ENCODE measurements at places on chromosomes 7 and 10.

DNA sequence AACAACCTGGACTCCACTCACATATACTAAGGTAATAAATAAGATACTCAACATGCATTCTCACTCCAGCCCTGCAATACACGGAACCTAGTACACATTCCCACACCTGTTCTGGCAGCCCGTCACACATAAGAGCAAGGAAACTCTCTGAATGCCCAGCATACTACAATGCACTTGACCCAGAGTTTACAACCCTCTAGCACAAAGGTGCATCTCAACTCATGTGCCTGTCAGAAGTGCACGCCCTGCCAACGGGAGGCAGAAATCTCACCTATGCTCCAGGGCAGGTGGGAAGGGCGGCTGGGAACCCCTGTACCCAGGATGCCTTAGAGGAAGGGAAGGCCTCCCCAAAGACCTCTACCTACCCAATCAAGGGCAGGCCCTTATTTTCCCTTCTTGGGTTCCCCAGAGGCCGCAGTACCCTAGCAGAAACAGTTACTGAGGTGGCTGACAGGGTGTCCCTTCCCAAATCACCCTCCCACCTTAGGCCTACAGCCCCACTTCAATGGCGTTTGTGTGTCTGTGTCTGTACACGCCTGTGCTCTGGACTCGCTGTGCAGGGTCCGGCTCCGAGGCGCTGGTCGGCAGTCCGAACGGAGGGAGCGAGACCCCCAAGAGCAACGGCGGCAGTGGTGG lies 2.0 kb downstream of the EVX1 start:
- DNase-seq: no peak

DNA sequence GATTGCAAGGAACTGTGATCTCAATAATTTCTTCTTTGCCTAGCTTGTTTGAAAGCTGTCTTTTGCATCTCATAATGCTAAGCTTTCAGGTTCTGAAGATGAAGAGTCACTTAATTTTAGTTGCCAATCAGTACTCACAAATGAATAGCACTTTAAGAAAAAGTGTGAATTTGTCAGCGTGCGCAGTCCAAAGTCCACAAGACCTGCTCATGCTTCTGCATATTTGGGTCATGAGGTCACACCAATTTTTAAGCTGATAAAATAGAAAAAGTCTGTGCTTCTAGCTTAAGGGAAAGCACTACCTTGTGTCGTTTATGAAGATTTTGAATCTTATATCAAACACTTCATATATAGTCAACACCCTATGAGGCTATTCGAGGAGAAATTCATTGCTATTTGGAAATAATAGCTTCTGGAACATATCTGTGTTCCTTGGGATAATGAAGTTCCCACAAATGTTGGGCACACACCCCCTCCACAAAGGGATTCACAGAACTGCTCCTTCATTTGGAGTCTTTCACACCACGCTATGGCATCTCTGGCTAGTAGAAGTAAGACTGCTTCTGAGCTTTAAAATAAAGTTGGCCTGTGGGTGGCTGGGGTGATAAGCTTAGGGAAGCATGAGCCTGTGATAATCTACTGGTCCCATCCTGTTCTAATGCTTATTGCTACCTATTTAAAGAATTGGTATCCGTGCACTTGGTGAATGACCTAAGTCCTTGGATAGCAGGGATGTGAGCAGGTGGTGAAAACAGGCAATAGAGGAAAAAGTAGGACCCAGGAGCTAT lies 33.3 kb downstream of the A1CF start:
- DNase-seq: no peak

- no peak for DNase-seq
These were observed 629.3 kb upstream of the LRRN3 start for GRCh38 chr7:110461621-110462020.

- no peak for DNase-seq
These were observed 24.9 kb upstream of the SFRP5 start for GRCh38 chr10:97796651-97797050.

GRCh38 chr7:105924945-105925344 lies 38.1 kb upstream of the CDHR3 start:
- DNase-seq: no peak

DNA sequence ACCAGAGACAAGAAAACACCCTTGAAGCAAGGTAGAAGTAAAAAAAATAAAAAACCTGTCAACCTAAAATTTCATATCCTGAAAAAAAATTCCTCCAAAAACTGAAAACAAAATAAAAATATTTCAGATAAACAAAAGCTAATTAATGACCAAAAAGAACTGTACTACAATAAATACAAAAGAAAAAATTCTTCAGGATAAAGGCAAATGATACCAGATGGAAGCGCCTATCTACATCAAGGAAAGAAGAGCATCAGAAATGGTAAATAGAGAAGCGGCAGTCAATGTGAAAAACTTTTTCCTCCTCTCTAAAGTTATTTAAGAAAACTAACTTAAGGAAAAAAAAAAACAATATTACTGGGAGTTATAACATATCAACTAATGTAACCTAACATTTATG lies 79.8 kb downstream of the RSU1 start:
- DNase-seq: no peak

- DNase-seq: no peak
These were observed 143.4 kb downstream of the TCF7L2 start for GRCh38 chr10:113093188-113094113.

All from femur (tissue), 1 donor.